ENCODE measurements at places on chromosomes 2 and 18.

DNA sequence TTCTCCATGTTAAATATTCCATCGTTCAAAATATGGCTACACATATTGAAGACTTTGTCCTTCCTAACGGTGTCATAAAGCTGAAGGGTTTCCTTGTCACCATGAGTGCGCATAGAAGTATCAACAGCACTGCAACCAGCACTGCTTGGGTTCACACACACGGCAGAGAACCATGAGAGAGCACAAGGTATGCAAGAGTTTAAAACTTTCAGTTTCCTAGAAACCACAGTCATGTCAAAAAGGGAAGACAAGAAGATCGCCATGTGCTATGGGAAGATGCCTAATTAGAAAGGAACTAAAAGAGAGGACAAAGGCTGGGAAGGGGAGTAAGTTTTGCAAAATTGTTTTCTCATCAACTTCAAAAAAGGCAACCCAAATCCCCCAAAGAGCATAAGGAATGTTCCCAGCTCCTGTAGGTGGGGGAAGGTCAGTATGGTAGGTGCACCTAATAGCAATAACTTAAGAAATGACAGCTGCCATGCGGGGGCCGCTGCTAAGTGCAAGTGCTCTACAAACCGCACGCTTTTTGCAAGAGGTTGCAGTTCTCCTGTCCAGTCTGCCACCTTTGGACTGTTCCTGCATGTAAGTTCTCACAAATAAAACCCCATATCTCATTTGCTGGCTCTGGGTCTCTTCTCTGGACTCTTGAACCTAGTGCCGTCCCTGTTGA lies 136.8 kb downstream of the TMEM163 start:
- DNase-seq: no peak

DNA sequence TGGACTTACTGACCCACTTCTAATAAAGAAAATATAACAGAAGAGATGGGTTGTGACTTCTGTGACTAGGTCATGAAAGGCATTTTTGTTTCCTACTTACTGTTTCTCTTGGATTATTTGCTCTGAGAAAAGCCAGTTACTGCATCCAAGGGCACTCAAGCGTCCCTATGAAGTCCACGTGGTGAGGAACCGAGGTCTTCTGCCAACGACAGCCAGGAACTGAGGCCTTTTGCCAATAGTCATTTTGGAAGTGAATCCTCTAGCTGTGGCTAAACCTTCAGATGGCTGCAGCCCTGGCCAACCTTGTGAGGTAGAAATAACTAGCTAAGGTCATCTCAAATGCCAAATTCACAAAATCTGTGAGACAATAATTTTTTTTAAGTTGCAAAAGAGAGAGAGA lies 449.8 kb upstream of the RGPD4 start:
- no peak for DNase-seq

GRCh38 chr18:29512203-29512602 lies 1335.3 kb upstream of the CDH2 start:
- no peak for DNase-seq

GRCh38 chr2:182767578-182767977 lies 51.5 kb downstream of the DNAJC10 start:
- DNase-seq: no peak

- no peak for DNase-seq
Measured at GRCh38 chr2:139737659-139738058, 957.5 kb upstream of the NXPH2 start.

GRCh38 chr2:135456431-135456830 lies 74.6 kb downstream of the ZRANB3 start:
- DNase-seq: no peak

Data from NCI-H187 (cell line).